T-helper 17 cell (primary cell): ENCODE measurements at places on chromosomes 2 and 18.

DNA sequence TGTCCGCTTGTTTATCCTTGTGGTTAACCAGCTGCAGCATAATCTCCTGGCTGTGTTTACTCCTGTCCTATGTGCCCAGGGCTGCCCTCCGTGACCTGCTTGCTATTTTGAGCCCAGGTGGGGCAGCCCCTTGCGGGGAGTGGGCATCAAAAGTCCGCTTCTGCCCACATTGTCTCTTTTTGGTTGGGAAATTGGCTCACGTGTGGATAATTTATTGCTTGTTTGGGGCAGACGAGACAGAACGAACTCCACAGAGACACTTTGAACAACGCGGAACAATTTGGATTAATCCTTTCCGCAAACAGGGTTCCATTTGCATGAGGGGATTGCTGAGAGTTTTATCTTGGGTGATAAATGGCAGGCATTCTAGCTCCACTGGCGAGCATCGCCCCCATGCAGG, 8.1 kb upstream of the CXCR4 start:
- peak overlapping the region; percentile 97 for H3K27ac ChIP-seq
- H3K36me3 ChIP-seq = no peaks in the 10 kb centered on the region
- no peak for DNase-seq
- no peaks in the 10 kb centered on the region for H3K27me3 ChIP-seq

- no peak overlapping the region for H3K4me3 ChIP-seq
- DNase-seq = no peak
- no peak overlapping the region for H3K27ac ChIP-seq
- no peaks in the 10 kb centered on the region for H3K4me1 ChIP-seq
Observed at GRCh38 chr18:25805323-25805722, 285.1 kb downstream of the SS18 start.

- H3K4me1 ChIP-seq = no peaks in the 10 kb centered on the region
- no peak overlapping the region for H3K27ac ChIP-seq
- DNase-seq = no peak
- H3K36me3 ChIP-seq = no peaks in the 10 kb centered on the region
- no peak overlapping the region for H3K4me3 ChIP-seq
Observed at GRCh38 chr2:146131048-146131447, 1611.1 kb upstream of the ZEB2 start.

- no peak overlapping the region for H3K4me3 ChIP-seq
- no peaks in the 10 kb centered on the region for H3K36me3 ChIP-seq
- peaks cover 4% of the 10 kb centered on the region for H3K4me1 ChIP-seq
- H3K27ac ChIP-seq = no peak overlapping the region
- H3K27me3 ChIP-seq = peaks cover 53% of the 10 kb centered on the region
- DNase-seq = no peak
Observed at GRCh38 chr18:9762526-9762925, 54.4 kb downstream of the RAB31 start.

DNA sequence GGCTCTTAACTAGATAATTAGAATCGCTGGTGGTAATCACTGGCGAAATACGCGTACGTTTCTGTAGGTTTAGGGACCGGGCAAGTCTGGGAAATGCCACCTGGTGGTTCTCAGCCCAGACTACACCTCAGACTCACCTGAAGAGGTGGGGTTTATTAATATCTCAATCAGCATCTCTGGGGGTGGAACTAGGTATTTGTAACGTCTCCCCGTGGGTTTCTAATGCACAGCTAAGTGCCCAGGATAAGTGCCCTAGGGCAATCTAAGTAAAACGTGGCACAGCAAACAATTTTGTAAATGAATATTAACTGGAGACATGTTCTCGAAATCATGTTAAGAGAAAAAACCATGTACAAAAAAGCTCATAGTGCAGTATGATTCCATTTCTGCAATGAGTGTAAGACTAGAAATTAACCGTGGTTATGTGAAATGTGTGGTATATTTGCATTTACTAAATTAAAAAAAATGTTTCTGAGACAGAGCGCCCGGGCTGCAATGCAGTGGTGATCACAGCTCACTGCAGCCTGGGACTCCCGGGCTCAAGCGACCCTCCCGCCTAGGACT, 760 bp upstream of the CNOT11 start:
- peak overlapping the region; percentile 100 for H3K4me3 ChIP-seq
- peak overlapping the region; percentile 97 for H3K27ac ChIP-seq
- H3K27me3 ChIP-seq = no peaks in the 10 kb centered on the region
- peak; percentile 10 for DNase-seq
- H3K36me3 ChIP-seq = peaks cover 3% of the 10 kb centered on the region
- H3K4me1 ChIP-seq = peaks cover 34% of the 10 kb centered on the region

GRCh38 chr2:170229125-170229524, 51.2 kb downstream of the MYO3B start:
- H3K4me1 ChIP-seq = no peaks in the 10 kb centered on the region
- no peak for DNase-seq
- H3K27ac ChIP-seq = no peak overlapping the region
- peaks cover 29% of the 10 kb centered on the region for H3K27me3 ChIP-seq
- no peak overlapping the region for H3K4me3 ChIP-seq

DNA sequence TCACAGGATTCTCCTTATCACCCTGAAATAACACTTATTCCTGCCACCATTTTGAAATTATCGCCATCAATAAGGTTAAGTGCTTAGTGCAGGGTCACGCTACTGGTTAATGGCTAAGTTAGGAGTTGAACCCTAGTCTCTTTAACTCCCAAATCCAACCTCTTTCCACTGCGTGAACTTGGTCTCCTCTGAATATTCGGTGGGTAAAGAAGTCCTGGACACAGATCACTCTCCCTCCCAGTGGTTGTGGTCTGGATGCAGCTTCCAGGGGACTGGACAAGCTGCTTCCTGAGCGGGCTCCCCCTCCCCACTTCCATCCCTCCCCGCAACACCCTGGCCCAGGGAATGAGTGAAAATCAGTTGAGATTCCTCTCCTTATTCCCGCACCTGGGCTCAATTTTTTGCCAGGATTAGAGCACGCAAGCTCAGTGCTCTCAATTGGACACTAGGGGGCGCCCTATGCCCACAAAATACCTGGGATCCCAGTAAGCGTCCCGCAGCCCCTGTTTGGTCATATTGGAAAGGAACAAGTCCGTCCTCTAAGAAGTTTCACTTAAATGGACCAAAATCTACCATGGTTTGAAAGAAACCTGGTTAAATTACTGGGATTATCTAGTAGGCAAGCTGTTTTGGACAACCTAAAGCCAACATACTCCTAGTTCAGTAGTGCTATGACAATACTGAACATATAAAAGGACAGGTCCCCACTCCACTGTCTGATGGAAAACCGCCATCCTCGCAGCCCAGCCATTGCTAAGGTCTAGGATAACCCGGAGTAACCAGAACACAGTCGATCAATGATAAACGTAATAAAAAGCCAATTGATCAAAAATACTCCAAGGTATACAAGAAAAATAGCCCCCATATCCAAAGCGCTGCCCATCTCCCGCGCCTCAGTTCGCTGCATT, 40.4 kb downstream of the DHRS9 start:
- peaks cover 37% of the 10 kb centered on the region for H3K4me1 ChIP-seq
- H3K4me3 ChIP-seq = no peak overlapping the region
- H3K36me3 ChIP-seq = no peaks in the 10 kb centered on the region
- DNase-seq = peak; percentile 58

- no peaks in the 10 kb centered on the region for H3K4me1 ChIP-seq
- DNase-seq = no peak
- H3K36me3 ChIP-seq = no peaks in the 10 kb centered on the region
- peaks cover 25% of the 10 kb centered on the region for H3K27me3 ChIP-seq
- no peak overlapping the region for H3K27ac ChIP-seq
Observed at GRCh38 chr2:216758256-216759155, 63.2 kb upstream of the IGFBP5 start.

DNA sequence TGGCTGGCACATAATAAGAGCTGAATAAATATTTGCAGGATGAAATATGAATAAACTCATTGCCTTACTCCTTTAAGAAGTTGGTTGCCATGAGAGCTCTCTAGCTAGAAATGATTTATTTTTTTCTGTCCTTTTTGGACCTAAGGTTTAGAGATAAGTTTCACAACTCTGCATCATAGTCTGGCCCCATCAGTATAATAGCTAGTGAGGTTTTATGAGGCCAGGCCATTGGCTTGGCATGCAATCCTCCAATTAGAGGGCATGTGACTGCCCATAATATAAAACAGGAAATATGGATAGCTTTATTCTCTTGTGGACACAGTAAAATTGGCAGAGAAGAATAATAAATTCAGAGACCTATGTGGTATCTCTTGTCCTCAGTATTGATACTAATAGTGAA, 26.2 kb upstream of the INSIG2 start:
- H3K4me1 ChIP-seq = peaks cover 14% of the 10 kb centered on the region
- H3K27ac ChIP-seq = no peak overlapping the region
- no peak overlapping the region for H3K4me3 ChIP-seq
- H3K27me3 ChIP-seq = peaks cover 28% of the 10 kb centered on the region

- DNase-seq = no peak
- H3K27me3 ChIP-seq = no peaks in the 10 kb centered on the region
- H3K4me1 ChIP-seq = peaks cover 16% of the 10 kb centered on the region
- no peak overlapping the region for H3K4me3 ChIP-seq
- H3K27ac ChIP-seq = no peak overlapping the region
Observed at GRCh38 chr2:74862020-74862964, 28.4 kb downstream of the HK2 start.

DNA sequence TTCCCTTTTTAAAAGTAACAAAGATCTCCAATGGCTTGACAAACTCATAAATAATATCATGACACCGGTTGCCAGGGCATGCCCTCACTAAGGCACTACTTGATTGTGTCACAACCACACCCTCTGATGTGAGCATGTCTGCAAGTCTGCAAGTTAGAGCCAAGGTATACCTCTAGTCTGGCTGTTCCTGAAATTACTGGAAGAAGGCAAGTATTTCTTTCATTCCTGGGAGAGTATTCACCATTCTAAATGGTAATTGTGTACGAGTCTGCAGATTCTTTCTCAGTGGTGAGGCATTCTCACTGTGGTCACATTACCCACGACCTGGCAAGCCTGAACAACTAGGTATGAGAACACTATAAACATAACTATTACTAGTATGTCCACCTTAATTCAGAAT, 25.7 kb upstream of the RNU4ATAC start:
- peaks cover 9% of the 10 kb centered on the region for H3K4me1 ChIP-seq
- no peak for DNase-seq
- H3K36me3 ChIP-seq = peaks cover 8% of the 10 kb centered on the region
- H3K27ac ChIP-seq = peak overlapping the region; percentile 24
- no peaks in the 10 kb centered on the region for H3K27me3 ChIP-seq
- H3K4me3 ChIP-seq = no peak overlapping the region
